Activated effector memory CD4-positive, alpha-beta T cell treated with anti-CD3 and anti-CD28 coated beads, Interleukin-2, amount 50 U/mL, for 16 hours (primary cell): ENCODE measurements at places on chromosomes 7 and 10.
A peak's percentile ranks its signal among the peaks of the same experiment; 100 is the strongest.

DNA sequence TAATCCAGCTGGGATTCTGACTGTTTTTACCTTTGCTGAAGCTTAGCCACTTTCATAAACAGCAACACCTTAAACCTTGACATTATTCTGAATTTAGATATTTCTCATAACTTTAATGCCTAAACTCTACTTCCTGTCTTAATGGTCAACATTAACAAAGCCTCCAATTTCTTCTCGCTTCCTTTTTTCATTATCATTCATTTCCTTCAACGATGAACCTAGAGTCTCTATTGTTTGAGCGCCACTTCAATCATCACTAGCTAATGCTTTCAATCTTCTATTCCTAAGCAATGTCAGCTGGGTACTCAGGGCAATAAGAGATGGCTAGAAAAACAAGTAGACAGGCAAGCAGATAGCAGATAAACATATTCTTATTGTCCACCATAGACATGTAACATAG, 96.6 kb upstream of the TMEM196 start:
- DNase-seq, result no peak

- peak; percentile 72 for DNase-seq
These were observed 69.1 kb downstream of the ZMIZ1 start for GRCh38 chr10:79137826-79138225.

DNA sequence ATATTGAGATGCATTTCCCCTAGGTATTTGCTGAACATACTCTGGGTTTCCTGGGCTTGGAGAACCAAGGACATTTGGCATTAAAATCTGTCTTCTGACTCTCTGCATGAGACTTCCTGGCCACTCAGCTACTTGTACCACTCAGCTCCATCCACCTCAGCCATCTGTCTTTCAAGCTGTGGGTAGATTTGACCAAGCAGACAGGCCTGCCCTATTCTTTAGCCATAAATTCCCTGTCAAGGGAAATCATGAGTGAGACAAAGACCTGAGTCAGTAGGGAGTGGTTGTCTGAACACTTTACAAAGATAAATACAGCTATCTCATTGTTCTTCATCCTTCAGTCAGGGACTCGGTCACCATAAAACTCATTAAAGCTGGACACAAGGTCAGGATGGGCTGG, 399.1 kb downstream of the GPAM start:
- DNase-seq, result no peak

GRCh38 chr7:102830197-102830596, 81.4 kb downstream of the FAM185A start:
- no peak for DNase-seq

DNA sequence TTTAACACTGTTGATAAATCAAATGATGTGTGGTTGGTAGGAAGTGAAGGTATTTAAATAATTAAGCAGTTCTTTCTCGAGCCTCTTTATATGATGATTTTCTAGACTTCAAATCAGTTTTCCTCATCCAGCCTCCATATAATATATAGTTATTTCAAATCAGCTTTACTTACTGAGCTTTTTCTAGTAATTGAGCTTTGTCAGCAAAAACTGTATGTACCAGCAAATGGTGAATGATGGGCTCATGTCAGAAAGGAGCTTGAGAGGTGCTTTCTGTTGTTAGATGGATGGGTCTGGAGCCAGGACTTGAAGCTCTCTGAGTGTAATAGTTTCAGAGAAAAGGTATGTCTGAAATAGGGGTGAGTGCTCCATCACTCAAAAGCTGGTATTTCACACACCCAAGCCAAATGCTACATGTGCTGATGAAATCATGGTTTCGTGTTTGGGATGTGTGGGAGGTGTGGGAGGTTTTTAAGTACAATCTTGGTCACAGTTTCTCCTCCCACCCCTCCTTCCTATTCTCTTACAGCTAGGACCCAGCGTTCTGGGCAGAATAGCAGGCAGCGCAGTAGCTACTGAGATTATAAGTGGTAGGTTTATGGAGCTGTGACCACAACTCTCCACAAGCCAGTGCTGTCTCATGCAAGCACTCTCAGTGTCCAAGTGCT, 55.8 kb downstream of the LRMDA start:
- no peak for DNase-seq

DNA sequence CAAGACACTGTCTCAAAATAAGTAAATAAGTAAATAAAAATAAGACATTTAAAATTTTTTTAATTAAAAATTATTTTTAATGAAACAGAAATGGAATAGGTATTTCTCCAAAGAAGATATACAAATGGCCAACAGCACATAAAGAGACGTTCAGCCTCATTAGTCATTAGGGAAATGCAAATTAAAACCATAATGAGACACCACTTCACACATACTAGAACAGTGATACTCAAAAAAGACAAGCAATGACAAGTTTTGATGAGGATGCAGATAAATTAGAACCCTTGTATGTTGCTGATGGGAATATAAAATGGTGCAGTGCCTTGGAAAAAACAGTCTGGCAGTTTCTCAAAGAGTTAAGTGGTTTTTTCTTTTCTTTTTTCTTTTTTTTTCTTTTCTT, 26.5 kb upstream of the C10orf67 start:
- DNase-seq, result no peak

DNA sequence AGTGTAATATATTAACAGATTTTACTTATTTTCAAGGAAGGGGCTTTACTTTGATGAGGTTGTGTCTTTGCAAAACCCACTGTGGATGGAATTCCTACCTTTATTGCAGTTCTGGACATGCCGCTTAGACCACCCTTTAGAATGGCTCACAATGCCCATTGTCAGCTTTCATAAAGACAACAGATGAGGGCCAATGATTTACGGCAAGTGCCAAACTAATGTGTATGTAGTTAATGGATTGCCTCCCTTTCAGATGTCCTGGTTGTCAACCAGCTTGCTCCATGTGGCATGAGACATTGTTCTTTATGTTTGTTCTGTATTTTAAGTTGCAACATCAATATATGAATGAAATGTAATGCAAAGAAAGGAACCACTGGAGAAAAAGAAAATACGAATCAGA, 35.0 kb upstream of the ELMO1 start:
- DNase-seq, result no peak

DNA sequence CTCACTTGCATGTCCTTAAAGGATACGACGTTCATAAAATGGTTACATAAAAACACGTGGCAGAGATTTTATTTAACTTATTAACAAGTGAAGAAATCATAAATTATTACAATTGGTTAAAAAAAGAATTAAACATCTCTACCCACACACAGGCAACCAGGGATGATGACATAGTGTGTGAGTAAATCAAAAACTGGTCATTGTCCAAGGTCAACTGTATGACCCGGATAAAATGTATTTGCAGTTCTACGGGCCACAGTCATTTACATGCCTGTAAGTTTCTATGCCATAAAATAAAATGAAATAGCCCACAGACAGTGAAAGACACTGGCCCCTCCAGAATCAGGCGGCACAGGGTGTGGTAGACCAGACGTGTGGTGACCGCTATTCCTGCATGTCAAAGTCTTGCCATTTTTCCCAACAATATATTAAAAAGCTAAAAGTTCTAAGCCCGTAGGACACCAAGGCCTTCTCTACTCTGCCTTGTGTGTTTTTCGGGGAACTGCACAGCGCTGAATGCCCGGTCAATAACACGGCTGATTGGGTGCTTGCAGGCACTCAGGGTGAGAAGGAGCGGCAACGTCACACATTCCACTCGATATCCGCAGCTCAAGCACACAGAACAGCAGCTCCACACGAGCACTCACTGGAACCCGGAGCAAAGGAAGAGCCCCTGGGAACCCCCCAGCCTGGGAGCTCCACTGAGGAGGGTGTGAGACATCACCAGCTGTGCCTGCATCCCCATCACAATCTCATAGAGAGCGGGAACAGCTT, 143.3 kb upstream of the PPP2R2D start:
- peak; percentile 13 for DNase-seq

- DNase-seq, result no peak
These were observed 10.2 kb downstream of the GPNMB start for GRCh38 chr7:23256731-23257130.

- peak; percentile 6 for DNase-seq
These were observed 21.8 kb upstream of the MYL7 start for GRCh38 chr7:44162785-44163395.

- DNase-seq, result no peak
These were observed 121.0 kb upstream of the PPP2R2D start for GRCh38 chr10:131779661-131780394.

GRCh38 chr7:12004581-12004980, 172.6 kb upstream of the THSD7A start:
- DNase-seq, result no peak
